Activated naive CD8-positive, alpha-beta T cell treated with anti-CD3 and anti-CD28 coated beads, Interleukin-2, amount 50 U/mL, for 24 hours (primary cell): ENCODE measurements at places on chromosomes 3 and 15.

- DNase-seq = no peak
These were observed 55.3 kb upstream of the VILL start for GRCh38 chr3:37935290-37935668.

GRCh38 chr15:28955160-28955992 lies 69.6 kb downstream of the APBA2 start:
- DNase-seq = no peak

DNA sequence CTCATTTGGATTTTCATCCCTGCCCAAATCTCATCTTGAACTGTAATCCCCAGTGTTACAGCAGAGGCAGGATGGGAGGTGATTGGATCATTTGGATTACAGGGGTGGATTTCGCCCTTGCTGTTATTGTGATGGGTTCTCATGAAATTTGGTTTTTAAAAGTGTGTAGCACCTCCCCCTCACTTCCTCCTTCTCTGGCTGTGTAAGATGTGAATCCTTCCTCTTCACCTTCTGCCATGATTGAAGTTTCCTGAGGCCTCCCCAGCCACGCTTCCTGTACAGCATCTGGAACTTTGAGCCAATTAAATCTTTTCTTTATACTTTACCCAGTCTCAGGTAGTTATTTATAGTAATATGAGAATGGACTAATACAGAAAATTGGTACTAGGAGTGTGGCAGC lies 316.8 kb downstream of the PLCL2 start:
- no peak for DNase-seq

DNA sequence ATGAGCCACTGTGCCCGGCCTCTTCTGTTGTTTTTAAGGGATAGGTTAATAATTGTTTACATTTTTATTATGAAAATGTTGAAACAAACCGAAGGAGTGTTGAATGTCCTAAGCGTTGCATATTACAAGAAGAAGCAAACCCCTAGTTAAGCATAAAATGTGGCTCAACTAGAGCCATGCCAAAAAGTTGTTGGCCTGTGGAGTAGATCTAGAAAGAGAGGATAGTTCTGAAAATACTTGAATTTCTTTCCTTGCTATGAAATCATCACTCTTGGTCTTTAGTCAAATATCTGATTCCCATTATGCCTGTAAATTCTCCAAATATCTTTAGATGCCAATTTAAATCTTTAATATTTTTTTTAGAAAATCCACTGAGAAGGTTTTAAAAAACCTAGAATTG lies 12.8 kb downstream of the RBP2 start:
- DNase-seq = no peak

- no peak for DNase-seq
These were observed 12.9 kb downstream of the FBXO40 start for GRCh38 chr3:121606106-121606505.

DNA sequence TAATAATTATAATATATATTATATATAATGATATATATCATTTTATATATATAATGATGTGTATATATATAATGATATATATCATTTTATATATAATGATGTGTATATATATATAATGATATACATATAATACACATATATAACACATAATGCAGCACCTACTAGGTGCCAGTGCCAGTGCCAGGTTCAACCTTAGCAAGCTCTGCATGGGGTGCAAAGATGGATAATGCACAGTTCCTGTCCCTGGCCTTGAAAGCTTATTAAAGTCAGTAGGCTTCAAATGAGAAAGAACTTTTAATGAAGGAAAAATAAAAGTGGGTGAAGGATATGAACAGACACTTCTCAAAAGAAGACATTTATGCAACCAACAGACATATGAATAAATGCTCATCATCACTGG lies 192.7 kb upstream of the SLC2A2 start:
- DNase-seq = no peak

DNA sequence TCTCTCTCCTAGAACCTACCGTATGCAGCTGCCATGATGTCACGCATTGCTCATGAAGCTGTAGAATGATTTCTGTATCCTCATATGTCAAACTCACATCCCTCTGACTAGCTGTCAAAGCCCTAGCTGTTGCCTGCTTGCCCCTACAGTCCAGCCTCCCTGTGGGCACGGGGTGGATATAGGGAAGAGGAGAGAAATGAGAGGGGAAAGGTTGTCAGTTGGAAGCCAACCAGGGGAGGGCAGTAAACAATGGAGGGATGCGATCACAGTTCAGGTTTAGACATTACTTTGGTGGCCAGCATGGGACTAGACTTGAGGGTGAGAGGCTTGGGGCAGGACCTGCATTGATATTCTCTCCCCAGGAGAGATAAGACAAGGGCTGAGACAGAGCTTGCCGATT lies 1.7 kb upstream of the HDGFL3 start:
- DNase-seq = no peak

GRCh38 chr3:78986416-78987101 lies 781.2 kb downstream of the ROBO1 start:
- DNase-seq = no peak

DNA sequence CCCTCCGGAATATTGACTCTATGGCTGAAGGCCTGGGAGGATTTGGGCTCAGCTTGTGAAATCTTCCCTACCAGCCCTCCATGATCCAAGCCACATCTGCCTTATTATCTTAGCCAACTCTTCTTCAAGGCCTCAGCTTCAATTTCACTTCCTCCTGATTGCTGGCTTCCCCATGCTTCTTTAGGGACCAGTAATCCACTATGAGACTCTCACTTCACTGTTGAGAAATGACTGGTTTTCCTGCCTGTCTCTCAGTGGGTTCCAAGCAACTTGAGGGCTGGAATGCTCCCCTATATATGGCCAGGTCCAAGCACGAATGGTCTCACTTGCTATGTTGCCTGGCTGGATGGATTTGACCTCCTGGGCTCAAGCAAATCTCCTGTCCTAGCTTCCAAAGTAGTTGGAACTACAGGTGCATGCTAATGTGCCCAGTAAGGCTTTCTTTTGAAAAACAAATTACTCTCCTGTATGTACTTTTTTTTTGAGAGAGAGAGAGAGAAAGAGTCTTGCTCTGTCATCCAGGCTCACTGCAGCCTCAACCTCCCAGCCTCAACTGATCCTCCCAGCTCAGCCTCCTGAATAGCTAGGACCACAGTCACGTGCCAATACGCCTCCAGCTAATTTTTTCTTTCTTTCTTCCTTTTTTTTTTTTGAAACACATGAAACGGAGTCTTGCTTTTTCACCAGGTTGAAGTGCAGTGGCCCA lies 7.9 kb upstream of the PIK3CB start:
- no peak for DNase-seq

- DNase-seq = peak; percentile 82
These were observed at the start of gene NUP210 for GRCh38 chr3:13420045-13420830. TSS of gene NUP210 (minus strand) at chr3:13420322. CDS start at chr3:13420226, 96 bp downstream.

GRCh38 chr15:74013374-74013894 lies 18.9 kb downstream of the PML start:
- no peak for DNase-seq

DNA sequence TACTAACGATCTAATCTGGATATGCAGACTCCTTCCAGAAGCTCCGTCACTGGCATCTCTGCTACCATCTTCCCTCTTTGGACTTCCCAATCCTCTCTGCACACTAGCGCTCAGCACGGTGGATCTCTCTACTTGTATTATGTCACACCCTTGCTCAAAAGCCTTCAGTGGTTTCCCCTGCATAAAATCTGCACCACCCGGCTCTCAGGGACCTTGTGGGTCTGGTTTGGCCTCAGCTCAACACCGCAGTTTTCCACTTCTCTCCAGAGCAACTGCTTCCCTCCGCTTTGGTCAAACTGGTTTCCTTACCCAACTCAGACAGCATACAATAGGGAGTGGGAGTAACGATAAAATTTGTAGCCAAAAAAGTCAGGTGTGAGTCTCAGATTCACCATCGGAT lies 30.7 kb upstream of the HES1 start:
- no peak for DNase-seq

- DNase-seq = no peak
These were observed 24.5 kb upstream of the SLC15A2 start for GRCh38 chr3:121869736-121870135.
